ENCODE measurements at places on chromosomes 2 and 18.

- no peak for DNase-seq
These were observed 73.1 kb downstream of the RDH14 start for GRCh38 chr2:18487106-18487913.

DNA sequence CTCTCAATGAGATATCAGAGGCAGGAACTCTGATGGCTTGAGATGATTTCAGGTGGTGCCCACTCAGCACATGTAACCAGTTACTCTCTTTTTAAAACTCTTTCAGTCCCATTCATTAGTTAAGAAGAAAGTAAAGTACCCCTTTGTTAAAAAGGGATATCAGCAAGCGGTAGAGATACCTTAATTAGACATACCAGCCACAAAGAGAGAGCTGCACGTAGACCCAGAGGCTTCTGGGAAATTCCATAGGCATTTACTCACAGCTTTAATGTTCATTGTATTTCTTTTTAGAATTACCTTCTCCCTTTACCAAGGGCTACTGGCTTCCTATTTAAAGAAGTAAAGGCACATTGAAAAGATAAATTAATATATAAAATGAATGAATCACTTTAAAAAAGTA is 63.3 kb downstream of the LYPD6B start:
- DNase-seq, result no peak

- DNase-seq, result no peak
These were observed 160.2 kb downstream of the DPP4 start for GRCh38 chr2:161913865-161914264.

DNA sequence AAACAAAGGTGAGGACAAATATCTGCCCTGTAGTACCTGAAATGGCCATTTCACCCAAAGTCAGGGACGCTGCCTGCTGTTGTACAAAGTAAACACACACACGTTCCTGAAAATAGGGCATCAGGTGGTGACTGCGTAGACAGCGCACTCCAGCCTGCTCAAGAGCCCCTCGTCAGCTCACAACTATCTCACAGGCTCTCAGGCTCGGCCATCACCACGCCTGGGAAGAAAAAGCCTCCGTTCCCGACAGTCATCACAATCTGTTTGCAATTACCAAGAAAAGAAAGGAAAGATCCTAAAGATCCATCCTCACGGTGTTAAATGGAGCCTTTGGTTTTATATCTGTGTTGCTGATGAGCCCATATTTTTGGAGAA is 230.2 kb downstream of the ZNF516 start:
- DNase-seq, result no peak

- no peak for DNase-seq
These were observed 140.7 kb downstream of the WDSUB1 start for GRCh38 chr2:159145745-159146354.

- DNase-seq, result no peak
These were observed 71.4 kb downstream of the OLA1 start for GRCh38 chr2:174176898-174177297.

DNA sequence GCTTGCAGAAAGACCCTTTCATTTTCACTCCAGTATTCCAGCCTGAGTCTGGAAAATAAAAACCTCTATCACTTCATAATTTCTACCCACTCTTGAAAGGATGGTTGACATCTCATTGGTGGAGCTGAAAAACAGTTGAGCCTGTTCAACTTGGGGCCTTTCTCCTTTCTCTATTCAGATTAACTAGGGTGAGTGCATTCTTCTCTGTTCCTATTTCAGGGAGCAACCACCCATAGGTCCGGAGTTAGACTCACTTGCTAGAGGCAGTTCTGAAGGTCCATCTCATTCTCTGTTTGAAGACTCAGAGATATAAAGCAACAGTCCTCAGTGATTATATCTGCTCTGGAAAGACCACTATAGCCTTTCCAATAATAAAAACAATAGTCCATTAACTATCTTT is 167.9 kb upstream of the SPOPL start:
- no peak for DNase-seq

DNA sequence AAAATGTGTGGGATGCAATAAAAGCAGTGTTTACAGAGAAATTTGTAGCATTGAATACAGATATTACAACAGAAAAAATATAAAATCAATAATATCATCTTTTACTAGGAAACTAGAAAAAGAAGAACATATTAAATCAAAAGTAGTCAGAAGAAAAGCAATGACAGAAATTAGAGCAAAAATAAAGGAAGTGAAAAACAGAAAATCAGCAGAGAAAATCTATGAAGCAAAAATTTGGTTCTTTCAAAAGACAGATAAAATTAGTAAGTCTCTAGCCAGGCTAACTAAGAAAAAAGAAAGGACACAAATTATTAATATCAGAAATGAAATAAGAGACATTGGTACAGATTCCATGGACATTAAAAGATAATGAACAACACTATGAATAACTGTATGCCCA is 212.0 kb upstream of the MGAT5 start:
- no peak for DNase-seq

GRCh38 chr2:10285556-10286198 is 17.0 kb upstream of the HPCAL1 start:
- no peak for DNase-seq

DNA sequence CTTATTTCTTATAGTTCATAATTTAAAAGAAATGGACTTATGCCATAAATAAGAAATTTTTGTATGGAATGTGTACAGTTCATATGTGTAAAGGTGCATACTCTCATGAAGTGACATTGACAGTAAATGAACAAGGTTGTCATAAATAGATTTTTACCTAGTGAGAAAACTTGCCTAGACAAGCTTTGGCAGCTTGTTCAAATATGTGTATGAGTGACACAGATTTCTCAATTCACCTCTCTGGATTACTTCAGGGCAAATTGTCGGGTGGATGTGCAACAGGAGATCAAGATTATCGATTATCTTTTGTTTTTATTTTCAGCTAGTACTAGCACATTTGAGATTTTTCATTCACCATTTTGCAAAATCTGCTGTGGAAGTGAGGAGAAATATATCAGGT is 758.1 kb upstream of the ACVR2A start:
- DNase-seq, result no peak

DNA sequence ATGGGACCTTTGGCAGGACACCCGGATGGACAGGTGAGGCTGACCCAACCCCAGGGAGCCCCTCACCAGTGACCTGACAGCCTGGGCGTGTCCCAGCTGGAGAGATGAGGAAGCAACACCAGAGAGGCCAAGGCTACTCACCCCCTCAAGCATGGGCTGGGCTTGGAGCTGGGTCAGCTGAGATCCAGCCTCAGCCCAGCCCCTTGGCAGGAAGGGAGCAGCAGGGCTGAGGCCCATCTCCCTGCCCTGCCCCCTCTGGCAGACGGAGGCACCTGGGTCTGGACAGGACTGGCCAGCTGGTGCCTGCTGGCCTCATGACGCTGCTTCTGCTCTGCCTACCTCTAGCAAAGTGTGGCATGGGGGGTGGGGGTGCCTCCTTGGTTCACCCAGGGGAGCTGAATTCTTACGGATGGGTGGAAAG is 37.8 kb downstream of the HS6ST1 start:
- no peak for DNase-seq

GRCh38 chr2:164606557-164606956 is 14.7 kb downstream of the GRB14 start:
- DNase-seq, result no peak

DNA sequence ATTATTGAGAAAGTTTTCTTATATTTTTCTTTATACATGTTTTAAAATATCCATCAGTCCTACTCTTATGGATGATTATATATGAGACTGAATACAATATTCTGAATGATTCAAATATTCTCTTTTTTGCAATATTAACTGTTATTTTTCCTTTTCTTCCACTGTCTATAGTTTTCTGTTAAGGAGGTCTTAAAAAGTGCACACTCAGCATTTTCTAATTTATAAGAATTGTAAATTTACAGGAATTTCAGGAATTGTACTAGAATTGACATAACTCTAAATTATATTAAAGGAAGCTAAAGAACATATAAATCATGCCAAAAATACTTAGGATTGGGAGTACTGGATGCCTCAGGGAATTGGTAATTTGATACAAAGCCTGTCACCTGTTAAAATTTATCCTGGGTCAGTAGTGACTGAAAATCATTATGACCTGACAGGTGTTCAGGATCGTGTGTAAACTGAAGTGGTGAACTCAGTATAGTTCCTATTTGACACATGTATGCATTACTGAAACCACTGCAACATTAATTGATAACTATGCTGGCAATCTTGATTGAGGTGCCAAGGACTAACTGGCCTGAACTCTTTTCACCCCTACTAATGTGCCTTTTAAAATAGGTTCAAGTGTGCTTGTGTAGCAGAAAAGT is 30.4 kb downstream of the MSTN start:
- DNase-seq, result no peak

DNA sequence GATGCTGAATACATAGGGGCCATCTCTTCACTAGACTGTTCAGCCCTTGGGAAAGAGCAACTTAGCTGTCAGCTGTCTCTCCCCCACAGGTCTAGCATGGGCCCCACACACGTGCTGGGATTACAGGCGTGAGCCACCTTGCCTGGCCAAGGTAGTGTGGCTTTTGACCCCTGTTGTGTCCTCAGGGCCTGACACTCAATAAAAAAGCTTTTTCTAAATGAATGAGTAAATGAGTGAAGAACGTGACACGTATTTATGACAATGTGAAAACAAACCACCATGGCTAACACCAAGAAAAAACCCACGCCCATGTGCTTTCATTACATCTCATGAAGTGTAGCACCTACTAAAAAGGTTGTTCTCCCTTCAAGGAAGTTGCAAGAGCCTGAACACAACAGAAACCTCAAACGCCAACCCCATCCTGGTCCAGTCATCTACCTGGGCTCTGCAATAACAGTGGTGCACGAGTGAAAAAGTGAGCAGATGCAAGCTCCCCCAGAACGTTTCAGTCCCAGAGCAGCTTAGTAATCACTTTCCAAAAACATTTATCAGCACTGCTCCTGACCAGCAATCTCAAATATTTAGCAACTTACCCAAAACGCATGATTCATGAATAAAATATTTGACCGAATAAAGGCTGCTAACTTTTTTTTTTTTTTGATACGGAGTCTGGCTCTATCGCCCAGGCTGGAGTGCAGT is 3.4 kb downstream of the WDFY1 start:
- peak; percentile 82 for DNase-seq

DNA sequence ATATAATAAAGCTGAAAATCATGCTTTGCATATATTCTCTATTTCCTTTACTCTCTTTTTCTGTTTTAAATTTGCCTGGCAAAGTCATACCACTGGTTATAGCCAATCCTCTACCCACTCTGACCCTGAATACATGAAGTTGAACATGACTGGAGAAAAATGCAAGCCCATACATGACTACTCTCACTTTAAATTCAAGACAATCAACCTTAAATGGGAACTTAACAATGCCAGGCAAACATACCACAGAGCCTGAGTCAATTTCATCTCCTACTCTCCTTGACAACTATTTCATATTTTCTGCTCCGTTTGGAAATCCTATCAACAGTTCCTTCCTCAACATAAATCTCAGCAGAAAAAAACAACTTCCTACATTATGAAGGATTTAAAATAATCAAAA is 22.6 kb downstream of the RAD51AP2 start:
- no peak for DNase-seq

- no peak for DNase-seq
These were observed 480.3 kb downstream of the MEIS1 start for GRCh38 chr2:66915237-66915636.

DNA sequence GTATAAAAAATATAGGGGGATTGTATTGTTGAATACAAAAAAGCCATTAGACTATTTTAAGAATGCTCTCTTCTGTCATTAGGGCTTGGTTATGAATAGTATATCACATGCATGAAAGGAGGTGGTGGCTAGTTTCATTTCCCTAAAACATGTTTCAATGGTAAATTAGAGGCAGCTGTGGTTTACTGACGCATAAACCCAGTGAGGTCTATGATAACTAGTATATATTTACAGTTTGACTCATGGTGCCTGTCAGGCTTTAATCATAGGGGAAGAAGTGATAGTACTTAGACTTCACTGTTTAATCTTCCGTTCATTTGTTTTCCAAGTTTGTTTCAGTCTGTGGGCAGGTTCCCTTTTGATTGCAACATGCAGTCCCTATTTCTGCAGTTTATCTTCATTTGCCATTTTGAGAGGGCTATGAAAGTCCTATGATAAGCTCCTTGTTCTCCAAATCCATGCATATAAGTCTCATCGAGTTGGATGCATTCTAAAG is 55.1 kb upstream of the MAP4K3 start:
- DNase-seq, result no peak

GRCh38 chr2:23381084-23381483 is 3.9 kb upstream of the KLHL29 start:
- no peak for DNase-seq

DNA sequence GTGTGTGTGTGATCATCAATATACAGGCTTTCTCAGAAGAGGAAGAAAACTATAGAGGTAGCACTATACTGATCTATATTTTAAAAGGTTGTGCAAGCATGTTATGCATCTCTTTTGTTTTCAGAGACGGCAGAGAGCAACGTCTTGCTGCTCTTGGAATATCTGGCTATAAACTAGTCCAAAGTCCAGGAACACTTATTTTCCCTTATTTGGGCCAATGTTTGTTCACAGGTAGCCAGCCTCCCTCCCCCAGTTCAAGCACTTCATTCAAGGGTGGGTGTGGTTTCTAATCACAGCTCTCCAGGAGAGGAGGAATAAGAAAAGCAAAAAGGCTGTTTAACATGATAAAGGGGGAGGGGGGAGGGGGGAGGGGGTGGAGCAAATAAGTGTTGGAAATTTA is 4.2 kb downstream of the FZD5 start:
- no peak for DNase-seq

GRCh38 chr2:193561054-193561453 is 1366.3 kb upstream of the TMEFF2 start:
- no peak for DNase-seq

GRCh38 chr2:10128420-10128819 is 5.9 kb downstream of the RRM2 start:
- no peak for DNase-seq

DNA sequence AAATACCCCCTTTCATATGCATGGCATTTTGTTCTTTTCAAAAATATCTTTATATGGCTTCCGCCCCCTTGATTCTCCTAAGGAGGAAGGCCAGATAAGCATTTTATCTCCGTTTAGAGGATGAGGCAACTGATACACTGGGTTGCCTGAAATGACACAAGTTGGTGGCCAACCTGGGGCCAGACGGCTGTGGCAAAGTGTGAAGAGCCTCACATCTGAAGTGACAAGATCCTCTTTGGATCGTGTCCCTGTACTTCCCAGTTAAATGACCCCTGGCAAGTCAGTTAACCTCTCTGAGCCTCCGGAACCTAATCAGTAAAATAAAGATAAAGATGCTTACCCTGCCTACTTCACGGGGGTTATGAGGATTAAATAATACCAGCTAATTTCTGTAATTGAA is 4.6 kb downstream of the SETBP1 start:
- no peak for DNase-seq

GRCh38 chr2:127052771-127053691 is 53.9 kb downstream of the BIN1 start:
- DNase-seq, result no peak
